CD4-positive, alpha-beta T cell treated with Interleukin-17A for 1 hour (primary cell): ENCODE measurements at places on chromosomes 4 and X.

DNA sequence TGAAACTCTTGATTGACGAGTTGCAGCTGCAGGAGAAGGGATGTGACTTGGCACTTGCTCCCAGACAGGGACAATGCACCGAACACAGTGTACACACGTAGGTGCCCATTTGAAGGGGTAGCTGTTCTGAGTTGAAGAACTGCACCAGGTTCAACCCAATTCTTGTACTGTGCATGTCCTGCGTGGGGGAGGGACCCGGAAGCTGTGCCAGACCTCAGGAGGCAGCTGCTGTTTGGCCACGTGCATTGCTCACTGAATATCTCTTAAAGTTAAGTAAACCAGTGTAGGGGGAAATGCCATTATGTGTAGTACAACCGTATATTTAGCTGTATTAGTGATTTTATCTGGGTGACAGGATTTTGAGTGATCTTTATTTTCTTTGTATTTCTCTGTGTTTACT is 12.0 kb upstream of the RBBP7 start:
- DNase-seq = peak; percentile 7

DNA sequence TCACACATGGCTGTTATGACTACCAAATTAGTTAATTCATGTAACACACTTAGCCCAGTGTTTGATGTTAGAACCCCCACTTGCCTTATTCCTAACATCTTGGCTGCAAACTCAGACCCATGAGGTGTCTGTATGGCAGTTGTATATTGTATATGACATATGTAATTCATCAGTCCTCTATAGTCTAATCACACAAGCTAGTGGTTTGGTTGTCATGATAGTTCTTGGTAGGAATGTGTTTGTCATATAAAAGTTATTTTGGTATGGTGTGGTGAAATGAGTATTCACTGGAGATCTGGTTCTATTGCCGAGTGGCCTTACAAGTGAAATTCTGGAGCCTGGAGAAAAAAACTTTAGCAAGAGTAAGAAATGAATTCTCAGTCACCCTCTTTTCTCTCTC is 149.2 kb downstream of the AWAT2 start:
- DNase-seq = no peak

GRCh38 chrX:11321986-11322385 is 28.8 kb downstream of the AMELX start:
- DNase-seq = no peak

DNA sequence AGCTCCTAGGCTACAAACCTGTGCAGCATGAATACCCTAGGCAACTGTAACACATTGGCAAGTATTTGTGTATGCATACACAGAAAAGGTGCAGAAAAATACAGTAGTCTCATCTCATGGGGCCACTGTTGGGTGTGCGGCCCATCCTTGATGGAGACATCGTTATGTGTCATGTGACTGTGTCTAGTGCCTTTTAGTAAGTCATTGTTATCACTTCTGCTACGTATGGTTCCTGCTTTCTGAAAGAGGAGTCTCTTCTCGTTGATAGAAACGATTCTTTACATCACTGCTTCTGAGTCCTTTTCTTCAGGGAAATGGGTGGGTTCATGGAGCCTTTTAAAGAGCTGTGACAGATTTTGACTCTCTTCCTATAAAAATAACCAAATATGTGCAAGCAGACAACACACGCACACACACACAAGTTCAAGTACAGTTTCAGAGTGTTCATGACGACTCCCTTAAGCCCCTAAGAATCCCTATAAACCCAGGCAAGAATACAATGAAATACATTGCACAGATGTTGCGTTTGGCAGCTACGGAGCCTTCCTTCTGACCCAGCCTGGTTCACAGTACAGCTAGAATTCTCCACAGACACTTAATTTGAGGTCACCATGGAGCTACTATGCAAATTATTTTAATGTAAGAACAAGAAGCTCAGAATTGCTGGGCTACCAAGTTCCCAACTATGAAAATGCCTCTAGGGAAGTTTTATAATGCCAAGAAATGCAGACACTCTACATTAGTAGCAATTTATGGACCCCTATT is 10.2 kb upstream of the STK32B start:
- no peak for DNase-seq

DNA sequence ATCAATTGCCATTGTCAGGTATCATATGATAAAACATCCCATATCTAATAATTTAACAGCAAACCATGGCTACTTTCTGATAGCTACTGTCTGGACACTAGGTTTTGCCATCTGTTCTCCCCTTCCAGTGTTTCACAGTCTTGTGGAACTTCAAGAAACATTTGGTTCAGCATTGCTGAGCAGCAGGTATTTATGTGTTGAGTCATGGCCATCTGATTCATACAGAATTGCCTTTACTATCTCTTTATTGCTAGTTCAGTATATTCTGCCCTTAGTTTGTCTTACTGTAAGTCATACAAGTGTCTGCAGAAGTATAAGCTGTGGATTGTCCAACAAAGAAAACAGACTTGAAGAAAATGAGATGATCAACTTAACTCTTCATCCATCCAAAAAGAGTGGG is 7.0 kb downstream of the NPY5R start:
- DNase-seq = no peak

DNA sequence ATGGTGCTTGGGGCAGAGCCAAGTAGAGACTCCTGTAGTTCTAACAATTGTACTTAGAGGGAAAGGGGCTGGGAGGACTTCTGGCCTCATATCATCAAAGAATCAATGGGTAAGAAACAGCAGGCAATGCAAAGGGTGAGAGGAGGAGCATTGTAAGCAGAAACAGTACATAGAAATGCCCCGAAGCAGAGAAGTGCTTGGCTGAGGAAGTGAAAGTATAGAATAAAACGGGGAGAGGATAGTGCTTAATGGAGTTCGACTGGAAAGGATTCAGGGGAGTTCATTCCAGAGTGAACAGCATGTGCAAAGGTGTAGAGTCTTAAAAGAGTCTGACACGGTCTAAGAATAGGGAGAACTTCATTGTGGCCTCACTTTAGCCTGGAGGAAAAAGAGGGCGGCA is 103.0 kb downstream of the SYNPO2 start:
- DNase-seq = no peak

GRCh38 chr4:147430111-147430510 is 50.8 kb upstream of the EDNRA start:
- no peak for DNase-seq

GRCh38 chr4:183101956-183102480 is 3.0 kb downstream of the WWC2 start:
- no peak for DNase-seq

GRCh38 chr4:155789391-155789790 is 30.6 kb downstream of the GUCY1B1 start:
- no peak for DNase-seq

DNA sequence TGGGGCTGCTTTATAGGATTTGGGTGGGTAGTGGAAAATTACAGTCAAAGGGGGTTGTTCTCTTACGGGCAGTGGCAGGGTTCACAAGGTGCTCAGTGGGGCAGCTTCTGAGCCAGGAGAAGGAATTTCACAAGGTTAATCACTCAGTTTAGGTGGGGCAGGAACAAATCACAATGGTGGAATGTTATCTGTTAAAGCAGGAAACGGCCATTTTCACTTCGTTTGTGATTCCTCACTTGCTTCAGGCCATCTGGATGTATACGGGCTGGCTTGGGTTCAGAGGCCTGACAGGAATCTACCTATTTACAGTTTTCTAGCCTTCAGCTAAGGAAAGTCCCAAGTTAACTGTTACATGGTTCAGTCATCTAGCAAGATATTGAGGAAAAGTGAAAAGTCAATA is 1003.5 kb downstream of the STPG2 start:
- DNase-seq = no peak

DNA sequence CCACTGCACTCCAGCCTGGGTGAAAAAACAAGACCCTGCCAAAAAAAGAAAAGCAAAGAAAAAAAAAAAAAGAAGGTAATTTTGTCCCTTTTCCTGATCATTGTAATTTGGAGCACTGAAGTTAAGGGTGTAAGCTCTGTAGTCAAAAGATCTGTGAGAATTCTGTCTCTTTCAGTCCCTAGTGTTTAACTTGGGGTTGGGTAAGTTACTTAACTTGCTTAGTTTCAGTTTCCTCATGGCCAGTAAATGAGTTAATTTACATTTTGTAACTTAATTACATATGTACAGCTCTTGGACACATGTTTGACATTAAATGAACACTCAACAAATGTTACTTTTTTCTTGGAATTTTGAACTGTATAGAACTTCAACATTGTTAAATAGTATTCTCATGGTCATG is 10.9 kb upstream of the UBE2K start:
- DNase-seq = no peak

DNA sequence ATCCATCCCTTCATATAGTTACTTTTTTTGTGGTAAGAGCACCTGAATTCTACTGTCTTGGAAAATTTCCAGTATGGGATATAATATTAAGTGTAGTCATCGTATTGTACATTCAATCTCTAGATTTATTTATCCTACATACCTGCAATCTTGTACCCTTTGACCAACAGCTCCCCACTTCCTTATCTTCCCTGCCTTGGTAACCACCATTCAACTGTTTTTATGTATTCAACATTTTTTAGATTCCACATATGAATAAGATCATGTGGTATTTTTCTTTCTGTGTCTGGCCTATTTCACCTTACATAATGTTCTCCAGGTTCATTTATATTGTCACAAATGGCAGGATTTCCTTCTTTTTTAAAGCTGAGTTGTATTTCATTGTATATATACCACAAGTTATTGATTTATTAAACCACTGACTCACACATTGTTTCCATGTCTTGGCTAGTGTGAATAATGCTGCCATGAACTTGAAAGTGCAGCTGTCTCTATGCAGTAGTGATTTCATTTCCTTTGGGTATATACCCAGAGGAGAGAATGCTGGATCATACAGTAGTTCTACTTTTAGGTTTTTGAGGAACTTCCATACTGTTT is 572.5 kb downstream of the MAGEB5 start:
- DNase-seq = no peak

DNA sequence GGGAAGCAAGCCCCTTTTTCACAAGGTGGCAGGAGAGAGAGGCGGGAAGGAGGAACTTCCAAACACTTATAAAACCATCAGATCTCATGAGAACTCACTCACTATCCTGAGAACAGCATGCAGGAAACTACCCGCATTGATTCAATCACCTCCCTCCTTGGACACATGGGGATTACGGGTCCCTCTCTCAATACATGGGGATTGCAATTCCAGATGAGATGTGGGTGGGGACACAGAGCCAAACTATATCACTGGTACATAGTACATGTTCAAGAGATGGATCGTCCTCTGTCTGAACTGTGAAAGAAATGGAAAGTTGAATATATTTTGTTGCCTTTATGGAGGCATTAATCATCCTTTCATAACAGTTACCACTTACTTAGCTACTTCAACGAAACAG is 12.8 kb downstream of the EREG start:
- DNase-seq = no peak

DNA sequence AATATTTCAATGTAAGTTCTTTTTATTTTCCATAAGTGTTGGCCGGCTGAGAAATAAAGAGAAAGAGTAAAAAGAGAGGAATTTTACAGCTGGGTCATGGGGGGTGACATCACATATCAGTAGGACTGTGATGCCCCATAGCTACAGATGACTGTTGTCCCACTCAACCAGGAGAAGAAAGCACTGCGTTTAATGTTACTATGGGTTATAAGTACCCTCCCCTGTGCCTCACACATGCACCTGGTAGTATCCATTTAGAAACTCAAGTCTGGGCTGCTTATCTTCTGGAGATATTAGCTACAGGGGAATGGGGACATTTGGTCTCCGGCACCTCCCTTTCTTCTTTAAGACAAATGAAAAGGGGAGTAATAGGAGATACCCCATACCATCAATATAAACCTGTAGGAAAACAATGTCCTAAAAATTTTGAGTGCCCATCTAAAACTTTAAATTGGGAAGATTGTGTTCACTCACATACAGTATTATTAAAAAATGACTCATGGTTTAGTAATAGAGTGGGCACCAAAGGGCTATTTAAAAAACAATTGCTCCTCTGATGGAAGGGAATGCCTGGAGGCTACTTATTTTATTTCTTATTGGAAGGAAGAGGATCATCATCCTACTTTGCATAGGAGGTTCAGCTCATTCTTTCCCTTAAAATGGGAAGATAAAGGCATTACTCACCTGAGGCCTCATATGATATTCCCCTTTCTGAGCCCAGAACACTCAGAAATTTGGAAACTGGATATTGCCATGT is 18.2 kb downstream of the UGT2B11 start:
- no peak for DNase-seq

- DNase-seq = no peak
These were observed 507.2 kb downstream of the FSTL5 start for GRCh38 chr4:161656594-161656993.

GRCh38 chr4:38139187-38139586 is 179.0 kb downstream of the PTTG2 start:
- no peak for DNase-seq

DNA sequence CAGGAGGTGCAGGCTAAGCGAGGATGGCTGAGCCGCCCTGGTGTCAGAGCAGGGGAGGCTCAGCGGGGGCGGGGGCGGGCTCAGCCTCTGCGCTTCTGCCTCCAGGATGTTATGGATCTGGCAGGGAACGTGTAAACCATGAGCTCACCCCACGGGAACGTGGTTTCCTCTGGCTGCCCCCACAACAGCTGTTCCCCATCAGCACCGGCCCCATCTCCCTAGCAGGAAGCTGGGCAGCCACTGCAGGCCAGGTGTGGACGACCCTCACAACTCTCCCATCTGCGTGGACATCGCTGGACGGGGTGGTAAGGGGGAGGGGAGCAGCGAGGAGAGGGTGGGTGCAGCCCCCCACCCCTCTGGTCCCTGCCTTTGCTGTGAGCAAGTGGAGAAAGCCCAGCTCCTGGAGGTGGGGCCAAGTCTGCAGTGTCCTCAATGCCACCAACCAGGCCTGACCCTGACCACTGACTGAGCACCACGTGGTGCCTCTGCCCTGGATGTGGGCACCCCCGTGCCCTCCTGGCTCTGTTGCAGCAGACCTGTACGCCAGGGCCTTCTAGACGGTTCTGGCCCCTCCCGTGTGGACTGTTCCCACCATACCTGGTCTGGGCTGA is 28.1 kb upstream of the SPON2 start:
- DNase-seq = peak; percentile 23

GRCh38 chr4:73988061-73988460 is at the start of gene PPBP:
Gene PPBP (minus strand): TSS chr4:73988190. CDS start chr4:73988103, 87 bp downstream.
- no peak for DNase-seq

DNA sequence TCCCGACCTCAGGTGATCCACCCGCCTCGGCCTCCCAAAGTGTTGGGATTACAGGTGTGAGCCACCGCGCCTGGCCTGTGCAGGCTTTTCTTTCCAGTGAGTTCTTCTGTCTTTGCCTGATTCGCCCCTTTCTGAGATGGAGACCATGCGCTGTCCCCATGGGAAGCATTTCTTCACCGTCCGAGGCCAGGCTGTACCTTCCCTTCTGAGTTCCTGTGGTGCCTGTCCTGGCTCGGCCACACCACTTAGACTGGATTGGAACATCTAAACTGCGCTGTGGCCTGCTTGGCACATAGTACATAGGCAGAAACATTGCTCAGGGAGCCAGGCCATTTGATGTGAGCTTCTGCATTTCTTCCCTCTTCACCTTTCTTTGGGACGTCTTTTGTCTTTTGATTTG is 23.7 kb downstream of the FAM193A start:
- DNase-seq = no peak

- DNase-seq = no peak
These were observed 592.7 kb downstream of the GRXCR1 start for GRCh38 chr4:43485196-43485595.

GRCh38 chr4:102868153-102868780 is 525 bp upstream of the CISD2 start:
- no peak for DNase-seq
